ENCODE measurements at places on chromosomes 11 and 22.

DNA sequence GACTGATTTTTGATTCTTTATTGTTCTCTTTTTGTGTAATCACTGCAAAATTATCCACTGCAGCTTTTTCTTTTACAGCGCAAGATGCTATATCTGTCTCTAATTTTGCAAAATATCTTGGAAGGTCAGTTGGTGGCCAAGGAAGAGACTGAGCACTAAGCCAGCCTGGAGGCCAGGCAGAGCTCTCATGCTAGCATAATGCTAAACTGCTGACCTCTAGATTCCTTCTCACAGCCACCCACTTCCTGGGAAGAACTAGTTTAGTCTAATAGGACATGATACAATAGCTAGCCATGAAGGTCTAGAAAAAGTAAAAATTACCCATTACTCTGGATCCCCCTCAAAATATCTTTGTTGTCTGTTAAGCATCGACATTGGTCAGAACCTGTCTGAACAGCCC is 227.2 kb upstream of the ARHGAP20 start:
- DNase-seq: no peak

DNA sequence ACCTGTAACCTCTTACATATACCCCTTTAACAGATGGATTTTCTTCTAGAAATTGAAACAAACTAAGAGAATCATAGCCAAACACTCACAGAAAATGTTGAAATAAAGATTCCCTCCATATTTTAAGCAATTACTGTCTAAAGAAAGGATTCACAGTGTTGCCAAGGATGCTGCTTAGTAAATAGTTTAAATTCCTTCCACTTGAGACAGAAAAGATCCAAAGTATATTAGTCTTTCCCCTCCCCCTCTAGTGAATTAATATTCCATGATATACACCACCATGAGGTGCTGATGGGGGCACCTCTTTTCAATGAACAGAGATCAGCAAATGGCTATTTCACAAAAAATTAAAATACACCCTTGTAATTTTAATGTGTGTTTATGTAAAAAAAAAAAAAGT is 186.8 kb downstream of the SOX6 start:
- DNase-seq: no peak

- no peak for DNase-seq
Measured at GRCh38 chr11:114942207-114942606, 263.9 kb downstream of the NXPE2 start.

DNA sequence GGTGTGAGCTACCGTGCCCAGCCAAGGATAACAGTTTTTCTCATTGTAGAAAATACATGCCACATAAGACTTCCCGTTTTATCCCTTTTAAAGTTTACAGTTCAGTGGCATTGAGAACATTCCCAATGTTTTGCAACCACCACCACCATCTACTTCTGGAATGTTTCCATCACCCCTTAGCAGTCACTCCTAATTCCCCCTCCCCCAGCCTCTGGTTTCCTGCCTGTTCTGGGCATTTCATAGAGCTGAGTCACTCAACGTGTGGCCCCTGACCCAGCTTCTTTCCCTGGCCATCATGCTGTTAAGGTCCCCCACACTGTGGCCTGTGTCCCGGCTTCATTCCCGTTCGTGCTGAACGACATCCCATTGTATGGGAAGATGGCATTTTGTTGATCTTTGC is 30.7 kb downstream of the FGF4 start:
- DNase-seq: no peak

DNA sequence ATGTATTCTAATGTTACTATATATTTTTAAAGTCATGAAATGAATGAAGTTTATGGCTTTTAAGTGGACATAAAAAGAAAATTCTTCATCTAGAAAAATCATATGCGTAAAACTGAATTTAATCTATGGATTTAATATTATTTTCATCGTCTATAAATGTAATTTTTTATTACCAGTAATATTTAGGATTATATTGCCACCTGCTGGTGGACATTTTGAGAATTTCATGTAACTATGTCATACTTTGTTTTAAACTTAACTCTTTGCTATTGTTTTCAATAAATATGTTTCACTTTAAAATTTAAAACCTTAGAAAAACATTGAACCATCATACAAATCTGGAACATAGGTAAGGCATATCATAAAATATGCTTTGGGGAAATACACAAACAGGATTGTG is 66.5 kb upstream of the CEP126 start:
- DNase-seq: peak; percentile 44

DNA sequence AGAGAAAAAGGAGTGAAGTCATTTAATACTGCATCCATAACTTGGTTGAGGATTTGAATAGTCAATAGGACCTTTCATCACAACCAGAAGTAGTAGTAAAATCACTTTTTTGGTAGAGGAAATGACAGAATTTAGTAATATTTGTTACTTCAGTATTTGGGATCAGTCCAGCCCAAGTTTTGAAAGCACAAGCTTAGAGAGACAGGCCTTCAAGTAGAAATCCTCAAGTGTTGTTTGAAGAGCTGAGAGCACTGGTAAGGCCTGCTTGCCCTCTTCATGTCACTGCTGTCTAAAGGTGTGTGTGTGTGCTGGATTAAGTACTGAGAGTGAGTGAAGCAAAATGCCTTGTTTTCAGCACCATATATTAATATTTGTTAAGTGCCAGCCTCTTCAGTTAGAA is 137.3 kb downstream of the WNT11 start:
- DNase-seq: no peak

DNA sequence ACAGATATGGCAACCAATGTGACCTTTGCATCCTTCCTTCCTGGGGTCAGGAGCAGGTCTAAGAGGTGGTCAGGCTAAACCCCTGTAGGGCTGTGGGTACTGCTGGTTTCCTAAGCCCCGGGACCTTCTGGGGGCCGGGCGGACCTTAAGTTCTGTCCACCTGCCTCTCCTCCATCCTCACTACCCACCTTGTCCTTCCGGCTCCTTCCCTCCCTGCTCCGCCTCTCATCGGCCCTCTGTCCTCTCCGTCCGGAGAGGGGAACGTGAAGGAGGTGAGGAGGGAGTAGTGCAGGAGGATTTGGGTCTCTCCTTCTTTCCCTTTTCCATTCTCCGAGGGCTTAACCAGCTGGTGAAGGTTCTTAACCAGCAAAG is 28.3 kb upstream of the PARVB start:
- no peak for DNase-seq

DNA sequence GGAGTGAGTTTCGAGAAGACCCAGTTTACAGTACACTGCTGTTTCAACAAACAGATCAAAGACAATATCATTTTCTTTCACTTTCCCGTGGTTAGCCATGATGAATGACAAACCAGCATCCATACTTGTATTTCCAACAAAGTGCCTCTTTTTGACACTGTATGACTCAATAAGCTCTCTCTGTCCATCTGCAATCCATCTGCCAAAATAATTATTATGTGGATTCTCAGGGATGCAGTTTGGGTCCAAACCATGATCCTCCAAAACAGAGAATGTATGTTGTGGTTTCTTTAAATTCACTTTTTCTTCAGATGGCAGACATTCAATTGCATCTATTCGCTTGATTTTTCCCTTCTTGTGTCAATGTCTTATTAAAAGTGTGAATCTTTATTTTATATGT is 37.8 kb upstream of the RASD2 start:
- no peak for DNase-seq

DNA sequence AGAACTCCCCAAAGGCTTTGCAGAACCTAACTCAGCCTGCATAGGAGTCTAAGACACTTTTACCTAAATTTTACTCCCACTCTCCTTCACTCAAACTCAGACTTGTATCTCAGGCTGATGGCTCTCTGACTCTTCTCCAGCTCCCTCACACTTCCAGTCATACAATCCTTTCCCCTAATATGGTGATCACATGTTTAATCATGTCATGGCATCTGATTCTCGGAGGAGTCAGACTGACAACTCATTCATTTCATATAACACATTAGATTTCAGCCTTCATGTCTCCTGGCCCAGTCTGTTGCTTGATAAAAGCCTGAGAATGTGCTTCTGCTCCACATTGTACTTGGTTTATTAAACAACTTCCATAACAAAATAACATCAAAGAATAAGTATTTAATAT is 1503.9 kb upstream of the TENM4 start:
- no peak for DNase-seq

GRCh38 chr11:4066910-4067309 is 27.7 kb upstream of the RRM1 start:
- DNase-seq: peak; percentile 8

GRCh38 chr11:93585758-93586157 is 42.6 kb upstream of the SMCO4 start:
- DNase-seq: no peak

GRCh38 chr22:47199261-47199978 is 437.0 kb downstream of the TBC1D22A start:
- DNase-seq: no peak
